Ovary (tissue), 10 donors: ENCODE measurements at places on chromosomes 5 and 9. TPM values are rescaled to one million over a fixed set of nuclear protein-coding genes. Genes with fewer than 3 reads are reported as not detected.

Gene NR2F1-AS1
- 34.4 TPM for total RNA-seq

Gene MEF2C
- total RNA-seq, result 73.4 TPM

- no peak overlapping the region for H3K27ac ChIP-seq
- H3K4me1 ChIP-seq, result peaks cover 2% of the 10 kb centered on the region
- no peaks in the 10 kb centered on the region for H3K27me3 ChIP-seq
- DNase-seq, result no peak
Measured at GRCh38 chr5:125326150-125326510, 579.7 kb upstream of the ZNF608 start.

- no peaks in the 10 kb centered on the region for H3K4me1 ChIP-seq
- H3K27me3 ChIP-seq, result no peaks in the 10 kb centered on the region
- no peak overlapping the region for H3K27ac ChIP-seq
- no peak overlapping the region for H3K4me3 ChIP-seq
- no peaks in the 10 kb centered on the region for H3K36me3 ChIP-seq
Measured at GRCh38 chr9:86614871-86615849, 260.9 kb upstream of the TUT7 start.

GRCh38 chr5:99590806-99591205 is 662.0 kb upstream of the CHD1 start:
- no peaks in the 10 kb centered on the region for H3K27me3 ChIP-seq
- DNase-seq, result no peak
- no peaks in the 10 kb centered on the region for H3K4me1 ChIP-seq
- H3K27ac ChIP-seq, result no peak overlapping the region
